ENCODE measurements at places on chromosomes 2 and 18.

GRCh38 chr2:231270221-231271114 is 72.0 kb downstream of the ARMC9 start:
- DNase-seq: no peak

GRCh38 chr2:104736026-104736425 is 117.9 kb upstream of the POU3F3 start:
- no peak for DNase-seq

DNA sequence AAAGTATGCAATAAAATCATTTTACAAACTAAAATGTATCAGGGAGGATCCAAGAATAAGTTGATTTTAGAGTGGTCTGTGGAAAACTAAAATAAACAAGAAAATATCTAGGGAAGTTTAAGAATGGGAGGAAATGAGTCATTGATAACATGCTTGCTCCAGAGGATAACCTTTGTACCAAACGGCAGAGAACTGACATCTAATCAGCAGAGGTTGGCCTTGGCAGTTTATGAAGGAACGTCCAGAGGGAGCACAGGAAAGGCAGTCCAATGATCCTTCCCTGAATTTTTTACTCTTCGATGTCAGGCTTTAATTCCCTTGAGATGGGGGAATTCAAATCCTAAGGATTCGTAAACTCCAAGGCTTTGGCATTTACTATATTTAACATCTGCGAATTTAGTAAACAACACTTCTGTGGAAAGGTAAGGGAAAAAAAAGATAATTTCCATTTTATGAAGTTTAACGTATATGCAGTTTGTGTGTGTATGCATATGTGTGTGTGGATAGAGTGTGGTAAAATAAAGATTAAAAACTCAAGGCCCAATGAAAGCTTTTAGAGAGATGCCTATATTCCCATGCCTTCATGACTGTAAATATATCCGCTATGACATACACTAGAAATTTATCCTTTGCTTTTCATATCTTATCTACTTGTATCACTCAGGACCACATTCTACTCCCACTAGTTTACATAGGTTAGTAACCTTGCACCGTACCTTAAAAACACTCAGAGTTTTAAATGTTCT is 8.7 kb upstream of the INPP1 start:
- no peak for DNase-seq

DNA sequence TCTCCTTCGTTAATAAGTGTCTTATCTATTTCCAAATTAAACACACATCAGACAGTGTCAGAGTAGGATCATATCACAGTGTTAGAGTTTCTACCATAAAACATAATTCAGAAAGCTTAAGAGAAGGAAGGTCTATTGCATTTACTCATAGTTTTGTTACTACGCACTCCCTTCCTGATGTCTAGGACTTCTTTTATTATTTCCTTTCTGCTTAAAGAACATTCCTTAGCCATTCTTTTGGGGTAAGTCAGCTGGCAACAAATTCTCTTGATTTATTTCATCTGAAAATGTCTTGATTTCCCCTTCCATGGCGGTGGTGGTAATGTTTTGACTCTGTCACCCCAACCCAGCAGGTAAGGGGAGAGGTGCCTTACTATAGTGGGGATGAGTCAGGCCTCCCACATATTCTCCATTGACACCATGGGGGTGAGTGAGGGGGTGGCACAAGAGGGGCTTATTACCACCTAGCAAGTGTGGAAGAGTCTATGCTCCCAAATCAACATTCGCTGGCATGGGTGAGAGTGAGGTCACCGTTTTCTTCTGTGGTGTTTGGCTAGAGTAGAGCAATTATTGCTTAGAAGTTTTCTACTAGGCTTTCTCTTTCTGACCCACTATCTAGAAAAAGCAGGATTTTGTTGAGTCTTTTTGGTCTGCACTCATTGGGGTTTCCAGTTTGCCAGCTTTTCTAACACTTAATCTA is 29.9 kb downstream of the ABCB11 start:
- no peak for DNase-seq

GRCh38 chr2:177900082-177900481 is 172.5 kb downstream of the PDE11A start:
- no peak for DNase-seq

GRCh38 chr18:65567372-65567771 is 183.4 kb upstream of the CDH7 start:
- DNase-seq: no peak

- DNase-seq: no peak
Observed at GRCh38 chr2:133599211-133599803, 31.0 kb upstream of the NCKAP5 start.

DNA sequence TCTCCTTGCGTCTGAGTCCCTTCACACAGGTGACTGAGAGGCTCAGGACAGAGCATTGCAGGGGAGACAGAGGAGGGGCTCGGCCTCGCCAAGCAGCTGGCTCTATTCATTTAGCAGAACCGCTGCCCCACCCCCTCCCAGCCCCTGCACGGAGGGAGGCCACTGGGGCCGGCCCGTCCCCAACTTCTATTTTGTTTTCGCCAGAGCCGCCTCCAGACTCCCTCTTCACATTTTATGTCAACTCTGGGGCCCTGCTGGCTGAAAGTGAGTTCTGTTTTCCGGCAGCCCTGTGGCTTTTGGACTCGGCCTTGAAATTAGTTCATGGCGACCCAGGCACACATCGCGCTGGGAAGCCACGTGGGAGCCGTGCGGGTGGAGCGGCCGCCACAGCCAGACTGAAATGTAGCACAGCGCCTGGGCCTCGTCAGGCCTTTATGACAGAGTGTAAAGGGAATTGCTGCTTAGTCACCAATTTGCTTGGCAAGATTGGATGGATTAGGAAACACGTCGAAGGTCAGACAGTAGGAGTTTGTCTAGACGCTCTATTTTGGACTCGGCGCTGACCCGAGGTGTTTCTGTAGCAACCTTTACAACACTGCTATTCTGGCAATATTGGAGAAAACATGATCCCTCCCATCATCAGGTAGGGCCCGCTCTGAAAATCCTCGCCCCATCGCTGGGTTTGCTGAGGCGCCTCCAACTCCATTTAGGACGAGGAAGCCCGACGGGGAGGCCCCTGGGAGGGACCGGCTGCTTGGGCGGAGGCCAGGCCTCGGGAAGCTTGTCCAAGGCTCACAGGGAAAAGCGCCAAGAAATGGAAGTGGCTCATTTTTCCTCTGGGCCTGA is 90.7 kb upstream of the CTDP1 start:
- DNase-seq: no peak

- no peak for DNase-seq
Observed at GRCh38 chr18:51137026-51137729, 60.3 kb downstream of the MEX3C start.

GRCh38 chr18:41703744-41704530 is 251.1 kb upstream of the PIK3C3 start:
- no peak for DNase-seq

DNA sequence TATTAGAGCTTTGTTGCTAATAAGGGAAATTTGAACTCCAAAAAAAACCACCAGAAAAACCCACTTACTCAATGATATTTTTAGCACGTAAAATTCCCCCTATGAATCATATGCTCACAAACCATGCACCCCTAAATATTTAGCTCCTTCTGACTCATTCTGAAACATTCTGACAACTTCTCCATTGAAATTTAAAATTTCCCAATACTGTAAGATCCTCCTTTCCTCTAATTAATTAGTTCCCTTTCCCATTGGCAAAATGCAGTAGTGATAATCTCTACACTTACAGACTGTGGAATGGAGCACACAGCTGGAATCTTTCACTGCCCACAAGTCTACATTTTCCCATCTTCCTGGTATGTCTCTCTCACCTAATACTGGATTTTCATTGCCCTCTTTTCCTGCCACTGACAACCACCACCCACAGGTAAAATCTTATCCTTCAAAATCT is 215.8 kb upstream of the ACVR2A start:
- DNase-seq: peak; percentile 78

GRCh38 chr18:37368110-37368954 is 197.3 kb downstream of the CELF4 start:
- DNase-seq: no peak

Measured in inflammatory macrophage (primary cell).